GM10248 (cell line): ENCODE measurements at places on chromosomes 2 and 18.

GRCh38 chr2:122384768-122385333 lies 629.4 kb downstream of the TSN start:
- DNase-seq: no peak

- no peak for DNase-seq
Observed at GRCh38 chr18:58884680-58885079, 20.0 kb downstream of the ZNF532 start.

- DNase-seq: peak; percentile 48
Observed at GRCh38 chr2:54657664-54658083, 65.8 kb upstream of the EML6 start.

GRCh38 chr2:26455037-26455669 lies 22.8 kb downstream of the OTOF start:
- no peak for DNase-seq

DNA sequence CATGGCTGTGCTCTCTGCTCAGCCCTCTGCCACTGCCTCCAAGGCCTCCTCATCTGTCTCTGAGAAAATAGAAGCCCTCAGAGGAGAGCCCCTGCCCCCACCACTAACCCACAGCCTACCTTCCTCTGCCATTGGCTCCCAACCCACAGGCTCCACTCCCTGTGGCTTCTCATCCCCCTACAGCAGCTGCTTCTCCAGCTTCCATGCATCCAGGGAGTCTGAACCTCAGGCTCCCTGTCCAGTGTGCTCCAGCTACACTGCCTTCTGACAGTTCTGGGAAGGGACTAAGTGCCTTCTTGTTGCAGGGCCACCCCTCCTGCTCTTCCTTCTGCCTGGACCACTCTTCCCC lies 29.3 kb downstream of the COL6A3 start:
- no peak for DNase-seq

DNA sequence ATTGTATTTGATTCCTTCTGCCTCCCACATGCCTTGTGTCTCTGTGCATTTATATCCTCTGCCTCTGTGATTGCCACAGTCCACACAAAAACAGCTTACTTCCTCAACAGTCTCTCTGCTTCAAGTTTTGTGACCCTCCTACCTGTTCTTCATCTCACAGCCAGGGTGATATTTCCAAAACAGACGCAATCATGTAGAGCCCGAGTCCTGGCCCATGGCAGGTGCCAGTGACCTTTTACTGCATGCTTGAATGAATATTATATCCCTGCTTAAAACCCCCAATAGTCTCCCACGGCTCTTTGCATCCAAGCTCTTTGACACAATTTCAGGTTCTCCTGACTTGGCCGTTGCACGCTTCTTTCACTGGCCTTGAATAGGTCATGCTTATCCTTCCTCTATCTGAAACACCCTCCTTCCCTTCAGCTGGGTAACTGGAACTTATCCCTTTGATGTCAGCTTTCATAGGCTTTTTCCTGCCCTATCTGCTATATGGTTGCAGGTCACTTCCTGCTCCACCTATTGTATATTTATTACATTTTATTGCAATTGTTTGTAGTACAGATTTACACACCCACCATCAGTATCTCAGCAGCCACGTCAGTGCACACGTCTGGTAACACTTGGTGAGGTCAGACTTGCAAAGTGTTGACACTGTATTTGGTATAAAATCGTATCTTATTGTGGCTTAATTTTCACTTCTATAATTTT lies 29.7 kb upstream of the IL1B start:
- no peak for DNase-seq

GRCh38 chr2:213001297-213001910 lies 150.0 kb downstream of the IKZF2 start:
- DNase-seq: no peak

DNA sequence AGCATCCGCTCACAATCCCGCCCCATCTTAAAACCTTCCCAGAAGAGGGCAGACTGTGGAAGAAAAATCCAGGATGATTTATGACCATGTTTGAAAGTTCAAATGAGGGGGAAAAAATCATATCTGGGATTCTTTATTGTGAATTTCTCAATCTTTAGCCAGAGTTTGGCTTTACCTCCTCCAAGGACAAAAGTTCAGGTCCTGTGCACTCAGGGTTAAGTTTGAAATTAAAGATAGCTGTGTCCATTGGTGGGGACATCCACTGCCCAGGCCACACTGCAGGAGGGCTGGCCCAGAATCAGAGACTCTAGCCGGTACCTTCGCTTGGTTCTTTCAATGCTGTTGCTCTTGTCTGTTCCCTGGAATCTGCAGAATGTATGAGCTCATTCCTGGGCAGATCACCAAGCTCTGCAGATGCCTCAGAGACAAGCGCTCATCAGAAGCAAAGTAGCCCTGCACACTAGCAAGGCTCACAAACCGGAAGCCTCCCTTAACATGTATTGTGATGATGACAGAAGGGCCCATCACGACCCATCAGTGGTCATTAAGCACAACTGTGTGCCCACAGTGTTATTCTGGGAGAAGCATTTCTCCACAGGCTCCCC lies 375.3 kb upstream of the KLHL29 start:
- no peak for DNase-seq

DNA sequence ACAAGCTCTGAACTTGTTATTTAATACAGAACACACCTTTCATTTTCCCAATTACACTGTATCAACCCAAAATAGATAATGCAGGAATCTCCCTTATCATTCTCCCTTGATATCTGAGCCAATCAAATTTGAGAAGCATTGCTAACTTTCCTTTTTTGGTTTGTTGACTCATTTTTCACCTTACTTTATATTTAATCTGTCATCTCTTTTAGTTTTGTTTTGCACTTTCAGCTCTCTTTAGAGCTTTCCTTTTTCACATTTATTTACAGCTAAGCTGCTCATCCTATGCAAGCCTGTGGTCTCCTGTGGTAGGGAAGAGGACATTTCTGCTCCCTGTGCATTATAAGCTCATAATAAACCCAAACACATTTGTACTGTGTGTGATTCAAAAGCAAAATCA lies 50.1 kb downstream of the ITGAV start:
- DNase-seq: no peak

- no peak for DNase-seq
Observed at GRCh38 chr2:75337016-75337415, 137.7 kb upstream of the TACR1 start.

DNA sequence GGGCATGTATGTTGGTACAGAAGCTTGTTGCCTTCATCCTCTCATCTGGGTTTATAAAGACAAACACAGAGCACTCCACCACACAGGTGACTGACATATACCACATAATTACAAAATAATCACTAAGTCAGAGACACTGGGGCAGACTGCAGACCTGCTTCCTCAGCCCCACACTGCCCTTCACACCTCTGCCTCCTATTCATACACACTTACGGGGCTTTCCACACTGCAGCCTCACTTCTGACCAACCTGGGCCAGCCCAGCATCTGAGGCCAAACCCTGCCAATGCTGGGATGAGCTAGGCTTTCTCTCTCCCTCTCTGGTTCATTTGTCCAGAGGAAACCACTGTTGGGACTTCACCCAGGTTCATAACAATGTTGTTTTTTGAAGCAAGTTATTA lies 4.5 kb downstream of the EMX1 start:
- DNase-seq: no peak

GRCh38 chr2:104177179-104177578 lies 676.7 kb upstream of the POU3F3 start:
- DNase-seq: no peak

- DNase-seq: no peak
Observed at GRCh38 chr2:64837925-64838641, 151.1 kb upstream of the SLC1A4 start.

DNA sequence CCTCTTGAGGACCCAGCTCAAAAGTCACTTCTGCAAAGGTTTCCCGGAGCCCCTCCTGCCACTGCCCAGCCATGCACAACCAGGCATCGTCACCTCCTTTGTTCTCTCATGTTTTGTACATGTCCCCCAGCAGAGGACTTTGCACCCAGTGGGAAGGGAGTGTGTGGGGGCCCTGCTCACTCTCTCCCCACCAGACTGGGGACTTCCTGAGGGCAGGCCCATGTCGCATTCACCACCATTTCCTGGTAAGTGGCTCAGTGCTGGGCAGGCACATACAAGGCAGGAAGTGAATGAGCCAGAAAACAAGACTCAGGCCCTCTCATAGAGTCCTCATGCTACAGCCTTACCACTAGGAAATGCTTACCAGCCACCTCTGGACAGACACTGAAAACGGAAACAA lies 18.9 kb downstream of the MRPL35 start:
- no peak for DNase-seq

DNA sequence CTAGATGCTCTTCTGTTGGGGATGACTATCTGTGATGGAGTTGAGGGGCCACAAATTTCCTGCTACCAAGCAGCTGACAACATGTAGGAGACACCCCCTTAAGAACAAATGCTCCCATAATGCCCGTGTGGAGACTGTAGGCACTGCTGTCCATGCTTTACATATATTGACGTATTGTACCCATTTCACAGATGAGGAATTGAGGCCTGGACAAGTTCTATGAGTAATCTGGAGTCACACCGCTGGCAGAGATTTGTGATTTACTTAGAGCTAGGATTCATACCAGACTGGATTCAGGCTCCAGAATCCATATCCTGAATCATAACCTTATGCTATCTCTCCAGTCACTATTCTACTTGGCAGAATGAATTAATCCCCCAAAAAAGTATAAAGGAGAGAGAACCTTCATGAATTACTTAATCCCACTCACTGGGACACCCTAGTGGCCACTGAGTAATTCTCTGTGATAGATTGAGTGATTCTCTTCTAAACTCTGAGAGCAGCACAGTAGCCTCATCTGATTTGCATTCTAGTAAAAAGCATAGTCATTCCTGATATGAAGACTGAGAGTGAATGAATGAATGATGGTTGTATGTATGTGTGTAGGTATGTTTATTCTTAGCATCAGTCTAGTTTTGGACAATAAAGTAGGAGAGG lies 460.7 kb upstream of the MEIS1 start:
- no peak for DNase-seq

- no peak for DNase-seq
Observed at GRCh38 chr2:237833546-237833945, 25.9 kb upstream of the RAMP1 start.

DNA sequence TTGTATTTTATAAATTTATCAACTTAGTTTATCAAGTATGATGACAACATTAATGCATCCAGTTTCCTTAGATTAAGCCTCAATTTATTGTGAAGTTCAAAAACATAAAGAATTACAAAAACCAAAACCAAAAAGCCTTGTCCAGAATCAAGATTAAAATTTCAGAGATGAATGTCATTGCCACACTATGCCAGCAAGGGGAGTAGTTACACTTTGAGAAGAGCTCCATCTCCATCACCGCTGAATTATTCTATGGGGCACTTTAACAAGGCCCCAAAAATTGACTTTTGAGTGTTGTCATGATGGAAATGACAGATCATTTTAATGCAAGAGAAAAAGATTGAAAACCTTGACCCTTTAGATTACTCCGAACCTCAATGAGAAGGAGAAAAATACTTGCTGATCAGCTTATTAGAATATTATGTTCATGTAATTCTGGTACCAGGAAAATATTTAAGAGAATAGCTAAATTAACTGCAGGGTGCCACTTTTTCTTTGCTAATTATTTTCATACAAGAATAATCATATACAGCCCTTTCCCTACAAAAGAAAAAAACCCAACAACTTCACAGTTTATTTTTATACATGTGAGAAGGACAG lies 152.5 kb upstream of the AQP4 start:
- peak; percentile 23 for DNase-seq

- peak; percentile 69 for DNase-seq
Observed at GRCh38 chr2:217650716-217651360, 352.0 kb downstream of the TNS1 start.

- no peak for DNase-seq
Observed at GRCh38 chr2:182818501-182818900, 47.9 kb downstream of the FRZB start.

GRCh38 chr2:121256720-121257479 lies 28.1 kb downstream of the TFCP2L1 start:
- no peak for DNase-seq
